ENCODE measurements at places on chromosomes 12 and 14.

DNA sequence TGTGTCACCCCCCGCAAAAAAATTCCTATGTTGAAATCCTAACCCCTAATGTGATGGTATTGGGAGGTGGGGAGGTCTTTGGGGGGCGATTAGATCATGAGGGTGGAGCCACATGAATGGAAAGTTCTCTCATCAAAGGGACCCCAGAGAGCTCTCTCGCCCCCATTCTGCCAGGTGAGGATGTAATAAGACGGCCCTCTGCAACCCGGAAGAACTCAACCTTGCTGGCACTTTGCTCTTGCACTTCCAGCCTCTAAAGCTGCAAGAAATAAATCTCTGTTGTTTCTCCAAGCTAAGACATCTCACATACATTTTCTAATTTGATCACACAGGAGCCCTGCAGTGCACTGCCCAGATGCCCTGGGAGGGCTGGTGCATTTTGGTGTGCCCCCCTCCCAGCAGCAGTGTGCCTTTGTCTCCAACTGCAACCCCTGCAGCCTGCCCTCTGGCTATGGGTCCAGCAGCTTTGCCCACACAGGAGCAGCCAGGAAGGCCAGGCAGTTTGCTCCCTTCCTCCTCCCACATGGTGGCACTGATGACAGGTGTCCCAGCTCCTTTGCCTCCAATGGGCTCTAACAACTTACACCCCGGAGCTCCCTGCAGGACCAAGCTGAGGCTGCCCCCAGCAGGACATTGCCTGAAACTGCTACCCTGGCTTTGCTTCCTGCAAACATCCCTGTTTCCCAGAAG, 59.3 kb downstream of the C14orf132 start:
- no peak for DNase-seq

- DNase-seq, result no peak
Measured at GRCh38 chr14:33017016-33017415, 78.3 kb downstream of the NPAS3 start.

DNA sequence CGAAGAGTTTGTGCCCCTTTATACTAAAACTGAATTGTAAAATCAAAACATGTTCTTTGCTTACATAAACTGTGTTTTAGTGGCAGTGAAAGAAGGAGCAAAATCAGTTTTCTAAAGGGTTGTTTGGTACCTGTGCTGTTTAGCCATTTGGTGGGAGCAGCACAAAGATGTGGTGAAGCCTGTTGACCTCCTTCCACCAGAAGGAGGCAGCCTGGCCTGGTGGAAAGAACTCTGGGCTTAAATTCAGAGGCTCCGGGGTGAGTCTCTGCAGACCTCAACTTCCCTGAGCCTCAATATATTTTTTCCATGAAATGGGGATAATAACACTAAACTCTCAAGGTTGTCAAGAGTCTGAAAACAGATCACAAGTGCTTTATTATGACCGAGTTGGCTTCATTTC, 502.5 kb downstream of the VRK1 start:
- no peak for DNase-seq

DNA sequence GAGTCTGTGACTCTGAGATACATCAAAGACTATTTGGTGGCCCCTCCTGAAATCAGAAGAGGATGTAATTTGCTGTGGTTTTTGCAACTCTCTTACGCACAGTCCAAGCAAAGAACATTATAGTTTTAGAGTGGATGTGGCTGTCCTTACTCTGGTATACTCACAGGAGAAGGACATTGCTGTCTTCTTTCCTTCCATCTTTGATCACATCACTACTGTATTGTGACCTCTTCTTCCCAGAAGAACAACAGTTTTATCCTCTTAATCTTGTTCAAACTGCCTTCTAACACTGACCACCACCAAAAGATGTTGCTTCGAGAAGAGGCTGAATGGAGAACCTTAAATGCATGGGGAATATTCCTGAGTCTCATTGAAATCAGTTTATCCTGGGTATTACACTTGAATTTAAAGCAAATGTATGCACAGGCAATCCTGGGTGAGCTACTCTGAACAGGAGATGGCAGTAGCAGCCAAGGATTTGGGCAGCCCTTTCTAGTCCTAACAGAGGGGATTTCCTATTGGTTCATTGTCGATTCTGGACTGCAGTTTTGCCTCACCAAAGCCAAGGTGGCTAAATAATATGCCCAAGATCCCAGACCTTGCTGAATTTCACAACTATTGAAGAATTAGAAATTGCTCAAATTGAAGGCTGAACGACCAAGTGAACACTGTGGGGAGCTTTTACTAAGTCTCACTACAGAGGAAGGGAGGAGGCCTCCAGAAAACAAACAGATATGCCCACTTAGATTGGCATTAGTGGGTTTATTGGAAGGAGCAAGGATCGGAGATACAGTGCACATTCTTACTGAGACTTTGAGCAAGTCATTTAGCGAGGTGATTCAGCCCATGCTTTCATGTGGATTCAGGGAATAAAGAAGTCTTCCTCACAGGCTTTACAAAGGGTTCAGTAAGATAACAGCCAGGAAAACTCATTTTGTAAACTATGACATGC, 282.8 kb downstream of the PAWR start:
- no peak for DNase-seq

- no peak for DNase-seq
Measured at GRCh38 chr12:50928392-50928791, 24.0 kb upstream of the HIGD1C start.

GRCh38 chr12:22121224-22121623, 75.2 kb downstream of the CMAS start:
- DNase-seq, result no peak

- DNase-seq, result no peak
Measured at GRCh38 chr14:100293497-100294212, 12.6 kb downstream of the SLC25A29 start.

GRCh38 chr12:113392520-113392919, 11.2 kb downstream of the SDS start:
- DNase-seq, result no peak

GRCh38 chr12:75724928-75725312, 213.5 kb upstream of the KRR1 start:
- no peak for DNase-seq

GRCh38 chr14:68177728-68178127, 358.1 kb downstream of the RAD51B start:
- no peak for DNase-seq

GRCh38 chr14:102389246-102389645, 26.5 kb downstream of the TECPR2 start:
- DNase-seq, result no peak

DNA sequence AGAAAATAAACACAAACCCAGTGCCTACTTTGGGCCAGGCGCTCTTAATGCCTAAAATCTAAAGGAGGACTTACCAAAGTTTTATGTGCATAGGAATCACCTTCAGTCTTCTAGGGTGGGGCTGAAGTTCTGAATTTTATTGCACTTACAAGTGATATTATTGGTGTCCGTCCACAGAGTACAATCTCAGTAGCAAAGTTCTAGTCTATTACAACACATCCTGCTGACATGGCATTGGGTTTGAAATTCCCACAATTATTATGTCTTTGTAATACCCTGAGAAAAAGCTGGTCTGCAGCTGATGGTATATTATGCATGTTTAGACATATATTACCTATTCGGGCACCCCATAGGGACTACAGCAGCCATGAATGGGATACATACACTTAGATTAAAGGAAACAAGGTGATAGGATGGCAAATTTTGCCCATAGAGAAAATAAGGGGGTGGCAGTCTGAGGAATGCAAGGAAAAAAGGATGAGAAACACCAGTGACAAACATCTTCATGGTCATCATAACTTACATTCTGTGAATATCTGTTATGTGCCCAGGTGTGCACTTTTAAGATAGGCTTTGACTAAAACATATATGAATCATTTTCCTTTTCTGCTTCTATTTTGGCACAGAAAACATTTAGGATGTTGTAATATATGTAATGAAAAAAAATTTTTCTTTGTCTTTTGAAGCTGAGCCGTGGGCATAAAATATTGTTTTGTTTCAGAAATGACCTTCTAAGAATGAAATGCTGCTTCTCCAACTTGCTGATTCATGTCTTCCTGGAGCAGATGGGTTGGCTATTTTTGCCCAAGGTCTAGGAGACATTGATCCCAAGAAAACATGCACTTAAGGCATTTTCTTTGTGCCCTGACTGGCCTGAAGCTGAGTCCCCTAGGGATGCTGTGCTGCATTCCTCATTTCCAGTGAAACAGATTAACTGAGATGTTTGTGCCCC, 27.2 kb upstream of the ALG10 start:
- DNase-seq, result no peak

GRCh38 chr12:16972923-16973770, 367.2 kb upstream of the LMO3 start:
- no peak for DNase-seq

DNA sequence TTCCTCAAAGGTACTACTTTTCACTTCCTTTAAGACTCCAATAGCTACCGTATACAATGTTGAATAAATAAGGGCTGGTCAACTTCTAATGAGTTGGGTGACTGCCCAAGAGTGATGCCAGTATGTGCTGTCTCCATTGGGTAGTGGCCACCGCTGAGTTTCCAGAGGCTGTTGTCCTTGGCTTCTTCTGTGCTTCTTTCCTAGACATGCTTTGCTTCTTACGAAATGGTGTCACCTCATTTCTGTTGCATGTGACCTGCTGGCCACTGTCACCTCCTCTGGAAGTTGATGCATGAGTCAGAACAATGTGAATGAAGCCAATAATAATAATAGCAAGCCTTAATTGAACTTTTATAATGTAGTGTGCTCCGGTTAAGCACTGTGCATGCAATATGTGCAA, 7.5 kb upstream of the NID2 start:
- DNase-seq, result no peak

DNA sequence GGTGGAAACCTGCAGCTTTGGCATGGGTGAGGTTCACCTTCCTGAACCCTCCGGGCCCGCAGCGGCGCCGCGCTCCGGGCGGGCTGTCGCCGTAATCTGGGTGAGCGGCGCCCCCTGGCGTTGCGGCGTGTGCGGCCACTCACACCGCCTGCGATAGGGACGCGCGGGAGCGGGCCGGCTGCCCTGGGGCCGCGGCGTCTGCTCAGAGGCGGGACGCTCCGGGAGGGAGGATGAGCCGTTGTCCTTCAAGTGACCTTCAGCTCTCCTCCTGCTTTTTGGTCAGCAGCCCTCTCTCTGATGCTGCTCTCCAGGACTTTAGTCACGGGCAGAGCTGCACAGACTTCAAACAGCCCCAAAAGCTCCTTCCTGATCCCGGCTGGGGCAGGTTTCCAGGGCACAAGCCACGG, 211.7 kb upstream of the FKBP4 start:
- DNase-seq, result peak; percentile 39

GRCh38 chr14:50961605-50962221, 17.4 kb upstream of the PYGL start:
- no peak for DNase-seq

GRCh38 chr12:124130691-124131591, 157.9 kb downstream of the ZNF664 start:
- DNase-seq, result no peak

DNA sequence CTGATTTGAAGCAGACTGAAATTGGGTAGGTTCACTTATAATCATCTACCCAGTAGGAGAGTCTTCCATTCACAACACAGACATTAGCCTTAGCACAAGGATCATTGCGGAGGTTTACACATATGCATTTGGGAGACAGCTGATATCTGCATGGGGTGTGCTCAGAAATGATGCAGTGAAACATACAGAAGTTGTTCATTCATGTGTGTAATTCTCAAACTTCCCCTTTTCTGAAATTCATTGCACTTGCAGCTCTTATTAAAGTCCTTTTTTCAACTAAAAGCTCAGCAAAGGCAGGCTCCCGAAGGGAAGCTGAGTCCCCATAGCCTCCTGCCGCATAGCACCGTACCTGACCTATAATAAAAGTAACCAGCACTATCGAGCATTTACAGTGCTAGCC, 218.3 kb upstream of the CRY1 start:
- DNase-seq, result no peak

DNA sequence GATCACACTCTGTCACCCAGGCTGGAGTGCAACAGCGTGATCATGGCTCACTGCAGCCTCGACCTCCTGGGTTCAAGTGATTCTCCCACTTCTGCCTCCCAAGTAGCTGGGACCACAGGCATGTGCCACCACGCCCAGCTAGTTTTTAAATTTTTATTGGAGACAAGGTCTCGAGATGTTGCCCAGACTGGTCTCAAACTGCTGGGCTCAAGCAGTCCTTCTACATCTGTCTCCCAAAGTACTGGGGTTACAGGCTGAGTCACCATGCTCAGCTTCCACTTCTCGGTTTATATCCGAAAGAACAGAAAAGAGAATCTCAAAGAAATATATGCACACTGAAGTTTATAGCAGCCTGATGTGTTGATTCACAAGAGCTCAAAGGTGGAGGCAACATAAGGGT, 107.5 kb downstream of the SCARB1 start:
- no peak for DNase-seq

DNA sequence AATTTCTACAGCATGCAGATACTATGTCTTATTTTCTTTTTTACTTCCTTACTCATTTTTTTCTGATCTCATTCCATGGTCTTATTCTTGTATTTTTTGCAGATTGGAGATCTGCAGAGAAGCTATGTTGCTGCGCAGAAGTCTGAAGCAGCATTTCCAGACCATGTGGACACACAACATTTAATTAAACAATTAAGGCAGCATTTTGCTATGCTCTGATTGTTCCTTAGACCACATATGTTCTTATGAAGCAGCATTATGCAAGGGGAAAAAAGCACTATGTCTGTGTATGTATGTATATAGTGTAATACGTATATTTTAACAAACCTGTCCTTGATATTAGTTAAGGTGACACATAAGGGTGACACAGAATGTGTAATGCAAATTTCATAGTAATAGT, 52.7 kb downstream of the TTC8 start:
- DNase-seq, result no peak

GRCh38 chr12:11958221-11959091, 112.3 kb upstream of the BCL2L14 start:
- DNase-seq, result peak; percentile 10

DNA sequence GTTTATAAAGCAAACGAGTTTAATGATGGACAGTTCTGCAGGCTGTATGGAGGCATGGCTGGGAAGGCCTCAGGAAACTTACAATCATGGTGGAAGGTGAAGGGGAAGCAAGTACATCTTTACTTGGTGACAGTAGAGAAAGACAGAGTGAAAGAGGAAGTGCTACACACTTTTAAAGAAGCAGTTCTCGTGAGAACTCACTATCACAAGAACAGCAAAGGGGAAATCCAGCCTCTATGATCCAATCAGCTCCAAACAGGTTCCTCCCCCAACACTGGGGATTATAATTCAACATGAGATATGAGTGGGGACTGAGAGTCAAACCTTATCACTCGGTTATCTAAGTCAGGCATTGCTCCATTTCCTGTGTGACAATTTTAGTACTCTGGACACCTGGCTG, 189.9 kb upstream of the CNTN1 start:
- no peak for DNase-seq

- no peak for DNase-seq
Measured at GRCh38 chr12:278046-278445, 15.4 kb upstream of the SLC6A13 start.

DNA sequence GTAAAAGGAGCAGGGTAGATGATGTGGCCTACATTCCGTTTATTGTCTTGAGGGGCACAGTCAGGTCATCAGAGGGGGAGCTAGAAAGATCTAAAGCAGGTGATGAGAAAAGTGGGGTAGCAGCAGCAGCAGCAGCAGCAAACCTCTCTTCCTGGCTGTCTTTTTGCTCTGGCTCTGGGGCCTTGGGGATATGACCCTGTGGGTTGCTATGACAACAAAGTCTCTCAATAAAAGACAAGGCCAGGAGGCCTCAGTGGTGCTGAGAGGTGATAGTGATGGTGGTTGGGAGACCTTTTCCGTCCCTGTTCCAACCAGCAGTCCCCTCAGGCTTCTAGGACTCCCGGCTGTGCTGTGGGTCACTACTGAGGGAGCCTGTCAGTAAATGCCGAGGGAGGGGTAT, 138.6 kb downstream of the SLC8A3 start:
- no peak for DNase-seq

GRCh38 chr12:66901138-66901932, 222.5 kb upstream of the GRIP1 start:
- DNase-seq, result no peak

Measured in stimulated activated CD4-positive, alpha-beta T cell treated with anti-CD3 and anti-CD28 coated beads, Interleukin-1b, Interleukin-23, amount 100 ng/mL, for 24 hours (primary cell).